Osteocyte (in vitro differentiated cells): ENCODE measurements at places on chromosomes 3 and 15.

GRCh38 chr3:160616716-160617115 is 51.3 kb upstream of the KPNA4 start:
- H3K27me3 ChIP-seq = peaks cover 9% of the 10 kb centered on the region
- peak overlapping the region; percentile 72 for H3K27ac ChIP-seq
- H3K36me3 ChIP-seq = no peaks in the 10 kb centered on the region

GRCh38 chr3:134477938-134478337 is 7.8 kb downstream of the ANAPC13 start:
- H3K27ac ChIP-seq = peak overlapping the region; percentile 77
- DNase-seq = no peak
- H3K4me1 ChIP-seq = peaks cover 44% of the 10 kb centered on the region
- no peaks in the 10 kb centered on the region for H3K27me3 ChIP-seq
- peaks cover 46% of the 10 kb centered on the region for H3K36me3 ChIP-seq

GRCh38 chr3:74267588-74268184 is 346.8 kb downstream of the CNTN3 start:
- peaks cover 11% of the 10 kb centered on the region for H3K27me3 ChIP-seq
- DNase-seq = no peak
- no peaks in the 10 kb centered on the region for H3K36me3 ChIP-seq
- H3K4me3 ChIP-seq = no peak overlapping the region
- H3K4me1 ChIP-seq = no peaks in the 10 kb centered on the region
- H3K27ac ChIP-seq = no peak overlapping the region

DNA sequence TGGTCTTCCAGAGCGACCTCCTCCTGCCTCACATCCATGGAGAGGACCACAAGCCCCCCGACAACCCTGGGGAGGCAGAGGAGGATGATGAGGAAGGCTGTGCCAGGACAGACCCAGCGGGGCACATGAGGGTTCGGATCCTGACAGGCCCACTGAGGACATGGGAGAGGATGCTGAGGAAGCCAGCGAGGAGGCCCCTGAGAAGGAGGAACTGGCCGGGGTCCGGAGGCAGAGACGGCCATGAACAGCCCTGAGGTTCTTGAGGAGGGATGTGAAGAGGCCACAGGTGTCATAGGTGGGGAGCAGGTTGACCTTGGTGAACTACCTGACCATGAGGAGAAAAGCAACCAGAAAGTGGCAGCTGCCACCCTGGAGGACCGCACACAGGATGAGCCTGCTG is 54.9 kb upstream of the WNT7A start:
- H3K27me3 ChIP-seq = no peaks in the 10 kb centered on the region
- no peak for DNase-seq
- H3K4me1 ChIP-seq = no peaks in the 10 kb centered on the region
- H3K36me3 ChIP-seq = no peaks in the 10 kb centered on the region
- H3K4me3 ChIP-seq = no peak overlapping the region
- H3K27ac ChIP-seq = no peak overlapping the region

DNA sequence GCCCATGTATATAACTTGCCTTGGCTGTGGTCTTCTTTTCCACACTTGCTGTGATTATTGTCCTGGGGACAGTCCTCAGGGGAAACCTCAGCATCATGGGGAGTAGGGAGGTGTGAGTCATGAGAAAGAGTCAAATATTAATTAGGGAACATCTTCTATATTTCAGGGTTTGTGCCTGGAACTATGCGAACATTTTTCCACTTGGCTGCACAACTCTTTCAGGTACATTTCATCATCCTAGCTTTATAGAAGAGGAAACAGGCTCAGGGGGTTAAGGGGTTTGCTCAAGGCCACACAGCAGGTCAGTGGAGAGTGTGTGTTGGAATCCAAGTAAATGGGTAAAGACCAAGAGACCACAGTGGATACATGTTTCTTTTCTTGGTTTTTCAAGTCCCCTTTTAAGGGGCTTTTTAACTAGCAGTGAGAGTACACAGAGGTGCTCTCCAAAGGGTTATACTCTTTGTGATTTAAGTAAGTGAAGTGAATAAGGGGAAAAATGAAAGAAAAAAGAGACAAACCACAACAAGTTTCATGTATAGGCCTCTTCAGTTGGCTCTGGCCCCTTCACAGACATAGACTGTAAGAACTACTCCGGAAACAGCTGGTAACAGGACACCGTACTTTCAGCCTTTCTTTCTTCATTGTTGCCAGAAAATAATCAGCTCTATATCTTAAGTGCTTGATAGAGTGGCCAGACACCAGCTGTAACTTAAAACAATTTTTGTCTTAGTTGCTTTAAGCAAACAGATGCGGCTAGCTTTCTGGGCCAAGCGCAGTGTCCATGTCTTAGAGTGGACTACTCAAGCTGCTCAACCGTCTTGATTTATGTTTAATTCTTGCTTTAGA is 64.6 kb downstream of the EEFSEC start:
- no peaks in the 10 kb centered on the region for H3K36me3 ChIP-seq
- H3K4me3 ChIP-seq = no peak overlapping the region
- no peak for DNase-seq
- peak overlapping the region; percentile 88 for H3K27ac ChIP-seq
- H3K4me1 ChIP-seq = peaks cover 12% of the 10 kb centered on the region

- no peak for DNase-seq
- H3K4me1 ChIP-seq = no peaks in the 10 kb centered on the region
- no peak overlapping the region for H3K27ac ChIP-seq
- H3K4me3 ChIP-seq = no peak overlapping the region
- peaks cover 6% of the 10 kb centered on the region for H3K27me3 ChIP-seq
Measured at GRCh38 chr15:45228931-45229330, 23.1 kb upstream of the SLC28A2 start.

- H3K4me1 ChIP-seq = no peaks in the 10 kb centered on the region
- no peak overlapping the region for H3K4me3 ChIP-seq
- no peak overlapping the region for H3K27ac ChIP-seq
- peaks cover 6% of the 10 kb centered on the region for H3K27me3 ChIP-seq
Measured at GRCh38 chr3:84974347-84974746, 15.6 kb downstream of the CADM2 start.

DNA sequence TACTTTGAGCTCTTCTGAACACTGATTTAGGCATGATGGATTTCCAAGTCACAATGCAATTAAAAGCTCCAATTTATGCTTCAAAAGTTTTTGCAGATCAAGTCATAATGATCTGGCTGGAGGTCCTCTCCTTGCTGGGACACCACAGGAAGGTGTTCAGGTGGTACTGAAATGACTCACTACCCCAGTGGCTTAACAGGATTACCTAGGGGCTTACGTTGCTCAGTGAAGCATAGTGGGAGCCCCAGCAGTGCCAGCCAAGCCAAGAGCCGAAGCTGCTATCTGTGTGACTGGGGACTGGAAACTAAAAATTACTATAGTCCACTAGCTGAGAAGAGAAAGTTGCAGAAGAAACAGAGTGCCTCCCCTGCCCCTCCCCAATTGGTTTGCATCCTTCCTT is 110.1 kb upstream of the LPP start:
- no peaks in the 10 kb centered on the region for H3K27me3 ChIP-seq
- H3K4me1 ChIP-seq = peaks cover 10% of the 10 kb centered on the region
- H3K4me3 ChIP-seq = no peak overlapping the region
- no peaks in the 10 kb centered on the region for H3K36me3 ChIP-seq
- H3K27ac ChIP-seq = no peak overlapping the region

GRCh38 chr3:4306860-4307259 is 3.7 kb downstream of the SETMAR start:
- H3K36me3 ChIP-seq = peaks cover 13% of the 10 kb centered on the region
- H3K27ac ChIP-seq = peak overlapping the region; percentile 71
- peaks cover 44% of the 10 kb centered on the region for H3K4me1 ChIP-seq
- no peak for DNase-seq

DNA sequence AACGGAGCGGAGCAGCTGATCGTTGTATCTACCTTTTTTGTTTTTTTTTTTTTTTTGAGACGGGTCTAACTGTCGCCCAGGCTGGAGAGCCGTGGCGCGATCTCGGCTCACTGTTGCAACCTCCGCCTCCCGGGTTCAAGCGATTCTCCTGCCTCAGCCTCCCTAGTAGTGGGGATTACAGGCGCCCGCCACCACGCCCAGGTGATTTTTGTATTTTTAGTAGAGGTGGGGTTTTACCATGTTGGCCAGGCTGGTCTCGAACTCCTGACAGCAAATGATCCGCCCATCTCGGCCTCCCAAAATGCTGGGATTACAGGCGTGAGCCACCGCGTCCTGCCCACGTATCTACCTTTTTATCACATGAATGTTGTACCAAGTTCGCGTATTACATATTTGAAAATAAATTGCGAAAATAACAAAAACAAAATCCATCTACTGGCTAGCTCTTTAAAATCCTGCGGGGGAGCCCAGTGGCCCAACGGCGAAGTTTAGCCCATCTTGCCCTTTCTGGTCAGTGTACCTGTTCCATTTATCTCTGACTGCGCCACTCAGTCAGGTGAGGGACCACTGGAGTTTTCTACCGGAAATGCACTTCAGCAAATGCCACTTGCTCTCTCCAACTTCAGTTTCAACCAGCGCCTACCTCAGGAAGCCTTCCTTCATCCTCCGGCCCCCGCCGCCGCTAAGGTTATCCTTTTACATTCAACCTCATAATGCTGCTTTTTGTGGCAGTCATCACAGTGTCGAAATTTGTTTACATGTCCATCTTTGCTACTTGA is 1.2 kb upstream of the EIF3J start:
- peaks cover 29% of the 10 kb centered on the region for H3K4me1 ChIP-seq
- peak; percentile 53 for DNase-seq
- H3K4me3 ChIP-seq = peak overlapping the region; percentile 86
- no peaks in the 10 kb centered on the region for H3K27me3 ChIP-seq
- peak overlapping the region; percentile 96 for H3K27ac ChIP-seq

DNA sequence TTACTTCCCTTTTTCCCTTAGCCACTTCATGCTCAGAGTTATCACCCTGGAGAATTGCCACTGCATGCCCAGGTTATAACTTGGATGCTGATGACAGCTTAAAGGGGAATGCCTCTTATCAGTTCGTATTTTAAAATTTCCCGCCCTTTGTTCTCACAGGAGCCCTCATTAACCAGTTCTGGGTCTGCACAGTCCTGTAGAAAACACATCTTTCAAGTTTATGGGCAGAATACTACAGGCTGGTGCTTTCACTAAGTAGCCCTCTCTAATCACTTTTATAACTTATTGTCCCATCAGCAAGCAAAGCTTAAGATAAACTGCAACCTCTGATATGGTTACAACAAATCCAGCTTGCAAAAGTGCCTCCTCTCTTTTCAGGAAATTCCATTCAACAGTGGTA is 587.3 kb upstream of the UBE2E2 start:
- H3K36me3 ChIP-seq = no peaks in the 10 kb centered on the region
- no peak overlapping the region for H3K27ac ChIP-seq
- no peaks in the 10 kb centered on the region for H3K4me1 ChIP-seq

DNA sequence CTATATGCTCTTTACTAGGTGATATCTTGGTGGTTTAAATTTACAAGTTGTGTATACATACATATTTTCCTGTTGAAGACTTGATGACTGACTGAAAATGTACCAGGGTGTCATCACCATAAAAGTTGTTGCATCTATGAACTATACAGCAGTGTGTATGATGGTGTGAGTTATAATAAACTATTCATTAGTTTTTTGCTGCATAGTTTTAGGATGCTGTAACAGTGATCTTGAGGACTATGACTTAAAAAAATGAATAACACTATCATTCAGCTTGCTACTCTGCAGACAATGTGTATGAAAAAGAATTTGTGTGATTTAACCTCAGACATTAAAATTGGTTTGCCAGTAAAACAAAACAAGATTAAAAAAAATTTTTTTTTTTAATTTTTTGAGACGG is 49.0 kb downstream of the UBE2E2 start:
- H3K4me3 ChIP-seq = no peak overlapping the region
- H3K36me3 ChIP-seq = no peaks in the 10 kb centered on the region
- no peak for DNase-seq

- peaks cover 2% of the 10 kb centered on the region for H3K27me3 ChIP-seq
- H3K27ac ChIP-seq = no peak overlapping the region
- no peaks in the 10 kb centered on the region for H3K4me1 ChIP-seq
- no peak overlapping the region for H3K4me3 ChIP-seq
- no peaks in the 10 kb centered on the region for H3K36me3 ChIP-seq
Measured at GRCh38 chr3:135621184-135621920, 344.2 kb upstream of the PPP2R3A start.

GRCh38 chr3:2948882-2949281 is 161.3 kb downstream of the IL5RA start:
- DNase-seq = no peak
- H3K36me3 ChIP-seq = no peaks in the 10 kb centered on the region
- H3K4me1 ChIP-seq = no peaks in the 10 kb centered on the region
- H3K27me3 ChIP-seq = no peaks in the 10 kb centered on the region
- no peak overlapping the region for H3K4me3 ChIP-seq
- no peak overlapping the region for H3K27ac ChIP-seq

DNA sequence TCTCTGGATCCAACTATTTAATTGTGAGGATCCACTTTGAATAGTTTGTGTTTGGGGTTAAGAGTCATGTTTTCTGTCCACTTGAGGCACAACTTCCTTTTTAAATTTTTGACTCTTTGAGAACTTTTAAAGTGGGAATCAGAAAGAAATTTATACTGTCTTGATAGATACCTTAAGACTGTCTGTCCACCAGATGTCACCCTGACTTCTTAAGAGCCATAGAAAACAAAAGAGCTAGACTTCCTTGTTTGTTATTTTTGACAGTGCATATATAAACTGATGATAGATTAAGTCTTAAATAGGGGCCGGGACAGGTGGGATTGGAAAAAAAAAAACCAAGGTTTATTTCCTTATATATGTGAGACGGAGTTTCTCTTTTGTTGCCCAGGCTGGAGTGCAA is 52.1 kb upstream of the WDR72 start:
- no peak overlapping the region for H3K27ac ChIP-seq
- no peak for DNase-seq
- peaks cover 5% of the 10 kb centered on the region for H3K27me3 ChIP-seq
- H3K4me1 ChIP-seq = no peaks in the 10 kb centered on the region
- H3K36me3 ChIP-seq = no peaks in the 10 kb centered on the region
- H3K4me3 ChIP-seq = no peak overlapping the region

DNA sequence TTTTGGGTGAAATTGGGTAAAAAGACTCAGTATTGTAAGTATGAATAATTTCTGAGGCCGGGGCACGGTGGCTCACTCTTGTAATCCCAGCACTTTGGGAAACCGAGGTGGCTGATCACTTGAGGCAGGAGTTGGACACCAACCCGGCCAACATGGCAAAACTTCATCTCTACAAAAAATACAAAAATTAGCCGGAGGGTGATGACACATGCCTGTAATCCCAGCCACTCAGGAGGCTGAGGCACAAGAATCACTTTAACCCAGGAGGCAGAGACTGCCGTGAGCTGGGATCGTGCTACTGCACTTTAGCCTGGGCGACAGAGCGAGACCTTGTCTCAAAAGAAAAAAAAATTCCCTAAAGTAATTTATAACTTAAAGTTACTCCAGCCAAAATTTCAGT is 162.2 kb downstream of the APBA2 start:
- H3K4me3 ChIP-seq = no peak overlapping the region
- H3K36me3 ChIP-seq = no peaks in the 10 kb centered on the region
- peaks cover 52% of the 10 kb centered on the region for H3K4me1 ChIP-seq
- no peak for DNase-seq

DNA sequence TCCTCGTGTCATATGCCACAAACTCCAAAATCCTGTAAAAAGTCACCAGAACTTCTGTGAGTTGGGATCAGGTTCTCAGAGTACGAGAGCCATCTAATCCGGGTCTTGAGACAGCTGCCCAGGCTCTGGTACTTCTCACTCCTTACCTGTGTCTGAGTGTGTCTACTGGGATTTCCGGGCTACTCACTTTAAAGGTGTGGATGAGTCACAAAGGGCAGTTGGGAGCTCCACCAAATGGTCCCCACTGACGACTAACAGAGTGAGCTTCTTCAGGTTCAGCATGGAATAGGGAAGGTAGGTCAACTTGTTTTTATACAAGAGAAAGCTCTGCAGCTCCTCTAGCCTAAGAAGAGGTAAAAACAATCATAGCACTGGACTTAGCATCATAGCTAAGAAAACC is 29.5 kb downstream of the RTP3 start:
- no peak for DNase-seq
- H3K4me1 ChIP-seq = no peaks in the 10 kb centered on the region
- no peak overlapping the region for H3K27ac ChIP-seq
- no peak overlapping the region for H3K4me3 ChIP-seq
- no peaks in the 10 kb centered on the region for H3K27me3 ChIP-seq
